ENCODE measurements at places on chromosomes 1 and 21.

DNA sequence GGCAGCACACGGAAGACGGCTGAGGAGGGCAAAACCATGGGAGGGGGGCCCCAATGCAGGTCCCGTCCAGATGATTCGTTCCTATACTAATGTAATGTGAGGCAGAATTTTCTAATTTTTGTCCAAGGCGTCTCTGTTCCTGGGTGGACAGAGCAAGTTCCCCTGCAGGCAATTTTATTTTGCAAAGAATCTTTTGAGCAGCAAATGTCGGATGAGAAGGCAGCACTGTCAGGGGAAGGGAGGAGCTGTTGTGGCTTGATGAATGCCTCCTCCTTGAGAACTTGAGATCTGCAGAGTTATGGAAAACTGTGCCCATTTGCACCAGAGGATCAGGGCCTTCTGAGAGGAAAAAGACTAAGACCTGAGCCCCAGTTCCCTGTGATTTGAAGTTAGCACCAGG is 17.3 kb downstream of the SLC1A7 start:
- no peak for DNase-seq

DNA sequence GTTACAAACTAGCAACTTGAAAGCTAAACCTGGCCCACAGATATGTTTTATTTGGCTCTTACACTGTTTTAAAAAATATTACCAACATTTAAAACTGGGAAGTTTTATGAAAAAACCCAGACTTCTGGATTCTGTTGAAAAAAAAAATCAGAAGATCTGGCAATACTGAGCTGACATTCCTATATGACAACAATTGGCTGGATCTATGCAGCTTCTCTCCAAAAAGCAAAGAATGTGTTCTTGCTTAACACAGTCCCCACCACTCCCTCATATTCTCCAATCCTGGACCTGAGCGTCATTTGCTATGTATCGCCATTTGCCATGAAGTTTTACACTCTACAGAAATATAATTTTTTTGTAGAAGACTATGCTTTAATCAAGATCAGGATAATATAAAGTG is 859.6 kb downstream of the LTN1 start:
- no peak for DNase-seq

- DNase-seq: no peak
Measured at GRCh38 chr1:246893191-246893939, 38.4 kb downstream of the AHCTF1 start.

DNA sequence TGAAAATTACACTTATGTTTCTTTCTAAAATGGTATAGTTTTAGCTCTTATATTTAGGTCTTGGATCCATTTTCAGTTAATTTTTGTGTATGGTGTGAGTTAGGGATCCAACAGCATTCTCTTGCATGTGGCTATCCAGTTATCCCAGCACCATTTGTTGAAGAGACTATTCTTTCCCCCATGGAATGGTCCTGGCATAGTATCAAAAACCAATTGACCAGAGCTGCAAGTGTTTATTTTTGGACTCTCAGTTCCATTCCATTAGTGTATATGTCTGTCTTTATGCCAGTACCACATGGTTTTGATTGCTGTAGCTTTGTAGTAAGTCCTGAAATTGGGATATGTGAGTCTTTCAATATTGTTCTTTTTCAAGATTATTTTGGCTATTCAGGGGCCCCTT is 14.3 kb downstream of the TTLL10 start:
- no peak for DNase-seq

DNA sequence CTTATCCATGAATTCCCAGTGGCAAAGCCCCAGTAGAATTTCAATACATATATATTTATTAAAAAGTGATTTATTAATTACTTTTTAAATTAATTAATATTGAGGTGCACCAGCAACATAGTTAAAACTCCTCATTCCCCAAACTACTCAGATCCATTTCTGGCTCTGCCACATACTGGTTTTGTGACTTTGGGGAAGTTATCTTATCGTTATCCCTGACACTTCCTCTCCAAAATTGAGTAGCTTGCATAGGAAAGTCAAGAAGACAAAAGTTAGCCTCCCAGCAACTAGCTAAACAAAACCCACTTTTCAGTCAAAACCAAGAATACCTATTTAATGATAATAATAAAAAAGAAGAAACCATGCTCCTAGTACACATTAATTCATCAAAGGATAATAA is 35.9 kb downstream of the TCP10L start:
- no peak for DNase-seq

DNA sequence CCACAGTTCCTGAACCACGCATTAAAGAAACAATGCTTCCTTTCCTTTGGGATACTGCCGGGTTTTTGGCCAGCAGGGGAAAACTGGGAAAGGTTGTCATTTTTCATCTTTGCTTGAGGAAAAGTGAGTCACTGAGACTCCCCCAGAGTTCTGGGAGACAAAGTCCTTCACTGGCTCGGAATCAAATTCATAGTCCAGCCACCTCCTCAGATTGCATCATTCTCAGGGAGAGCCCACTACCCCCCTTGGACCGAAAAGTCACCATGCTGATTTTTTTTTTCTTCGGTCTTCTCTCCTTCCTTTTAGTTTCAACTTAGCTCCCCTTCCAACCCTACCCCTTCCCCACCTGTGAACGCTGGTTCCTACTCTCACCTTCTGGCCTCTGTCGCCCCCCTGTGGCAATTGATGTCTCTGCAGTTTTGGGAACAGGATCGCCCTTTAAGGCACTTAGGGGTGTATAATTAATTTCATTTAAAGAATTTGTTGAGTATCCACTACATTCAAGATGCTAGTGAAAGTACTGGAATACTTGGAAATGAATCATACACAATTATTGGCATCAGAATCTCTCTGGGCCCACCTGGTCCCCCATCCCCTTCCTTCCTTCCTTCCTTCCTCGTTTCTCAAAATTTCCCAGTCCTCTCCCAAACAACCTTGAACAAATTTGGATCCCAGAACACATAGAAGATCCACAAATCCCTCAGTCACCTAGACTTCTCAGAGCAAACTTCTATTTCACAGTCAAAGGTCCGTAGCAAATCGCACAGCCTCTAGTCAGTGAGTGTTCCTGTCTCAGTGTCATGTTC is 6.9 kb downstream of the ACKR1 start:
- DNase-seq: peak; percentile 33

- DNase-seq: no peak
Measured at GRCh38 chr1:37465593-37466517, 8.5 kb upstream of the ZC3H12A start.

DNA sequence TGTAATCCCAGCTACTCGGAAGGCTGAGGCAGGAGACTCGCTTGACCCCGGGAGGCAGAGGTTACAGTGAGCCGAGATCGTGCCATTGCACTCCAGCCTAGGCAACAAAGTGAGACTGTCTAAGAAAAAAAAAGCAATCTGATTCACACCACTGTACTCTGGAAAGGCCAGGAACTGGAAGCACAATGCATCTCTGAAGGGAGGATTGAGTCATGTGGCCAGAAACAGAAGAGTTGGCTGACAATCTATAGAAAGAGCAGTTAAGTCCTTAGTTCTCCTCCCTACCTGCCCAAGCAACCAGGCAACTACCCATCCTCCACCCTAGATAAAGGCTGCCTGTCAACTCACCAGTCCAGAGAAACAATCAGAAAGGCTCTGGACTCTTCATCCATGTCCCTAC is 45.9 kb downstream of the PIK3R3 start:
- no peak for DNase-seq

GRCh38 chr1:170776252-170776651 is 112.3 kb downstream of the PRRX1 start:
- no peak for DNase-seq

Data from activated T-cell treated with anti-CD3 and anti-CD28 coated beads for 48 hours (primary cell).